AG09309 (cell line): ENCODE measurements at places on chromosomes 7 and 10.

GRCh38 chr7:96548664-96549063 is 161.0 kb downstream of the SEM1 start:
- DNase-seq: no peak

DNA sequence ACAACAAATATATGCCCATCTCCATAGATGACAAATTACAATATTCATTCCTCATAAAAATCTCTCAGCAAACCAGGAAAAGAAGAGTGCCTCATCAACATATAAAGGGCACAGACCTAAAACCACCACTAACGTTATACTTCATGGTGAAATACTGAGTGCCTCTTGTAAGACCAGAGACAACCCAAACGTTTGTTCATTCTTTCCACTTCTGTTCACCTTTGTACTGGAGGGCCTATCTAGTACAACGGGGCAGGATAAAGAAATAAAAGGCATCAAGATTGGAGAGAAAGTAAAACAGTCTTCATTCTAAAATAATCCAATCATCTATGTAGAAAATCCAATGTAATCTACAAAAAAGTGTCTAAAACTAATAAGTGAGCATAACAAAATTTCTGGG is 79.1 kb downstream of the LARP4B start:
- DNase-seq: no peak

DNA sequence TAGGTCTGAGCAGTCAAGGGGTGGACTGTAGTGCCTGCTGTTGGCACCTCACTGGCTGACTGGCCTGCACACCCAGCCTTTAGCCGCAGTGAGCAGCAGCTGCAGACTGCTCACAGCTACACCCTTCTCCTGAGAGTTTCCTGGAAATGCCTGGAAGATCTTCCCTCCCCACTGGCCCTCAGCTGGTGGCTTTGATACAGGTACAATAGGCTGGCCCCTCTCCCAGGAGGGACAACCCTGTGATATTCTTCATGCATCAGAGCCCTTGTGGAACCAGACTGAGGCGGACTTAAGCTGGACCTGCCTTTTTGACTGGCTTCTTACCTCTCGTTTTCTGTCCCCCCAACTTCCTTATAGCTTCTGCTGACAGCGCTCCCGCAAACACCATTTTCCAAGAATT is 6.4 kb downstream of the GCK start:
- no peak for DNase-seq

DNA sequence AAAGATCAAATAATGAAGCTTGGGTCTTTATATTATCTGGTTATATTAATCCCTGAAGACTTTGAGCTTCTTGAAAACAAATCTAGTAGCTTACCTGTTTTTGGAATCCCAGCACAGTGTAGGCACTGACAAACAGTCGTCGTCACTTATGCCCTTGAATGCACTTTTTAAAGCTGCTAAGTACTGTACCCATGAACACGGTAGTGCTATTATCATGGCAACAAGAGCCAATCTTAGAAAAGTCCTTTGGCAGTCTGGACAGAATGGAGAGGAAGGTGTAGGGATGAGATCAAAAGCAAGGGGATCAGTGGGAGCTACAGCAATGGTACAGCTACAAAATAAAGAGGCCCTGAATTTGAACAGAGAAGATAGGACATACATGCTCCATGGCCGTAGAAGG is 9.4 kb downstream of the SLC25A13 start:
- no peak for DNase-seq

DNA sequence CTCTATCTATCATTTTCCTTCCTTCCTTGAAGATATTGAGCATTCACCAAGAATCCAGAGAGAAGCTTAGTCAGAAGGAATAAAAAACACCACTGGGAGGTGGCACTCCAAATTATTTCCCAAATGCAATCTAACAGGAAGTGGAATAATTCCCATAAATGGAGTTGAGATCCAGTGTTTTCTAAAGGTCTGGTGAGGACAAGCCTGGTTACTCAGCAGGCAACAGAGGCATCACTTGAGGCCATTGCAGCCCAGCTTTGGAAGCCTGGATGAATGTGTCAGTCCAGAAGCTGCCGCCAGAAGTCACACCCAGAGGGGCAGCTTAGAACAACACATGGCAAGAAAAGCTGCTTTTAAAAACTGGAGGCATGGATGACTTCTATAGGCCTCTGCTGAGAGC is 288.9 kb upstream of the KLF6 start:
- DNase-seq: peak; percentile 75

GRCh38 chr10:50286996-50287803 is 35.9 kb upstream of the ASAH2 start:
- no peak for DNase-seq

GRCh38 chr7:134405299-134405698 is 53.6 kb downstream of the AKR1B1 start:
- DNase-seq: no peak

GRCh38 chr7:131007439-131008330 is 273.7 kb upstream of the KLF14 start:
- DNase-seq: no peak

GRCh38 chr7:1777122-1777521 is 107.0 kb downstream of the ELFN1 start:
- no peak for DNase-seq

GRCh38 chr7:7946486-7946885 is 22.1 kb upstream of the GLCCI1 start:
- DNase-seq: no peak

DNA sequence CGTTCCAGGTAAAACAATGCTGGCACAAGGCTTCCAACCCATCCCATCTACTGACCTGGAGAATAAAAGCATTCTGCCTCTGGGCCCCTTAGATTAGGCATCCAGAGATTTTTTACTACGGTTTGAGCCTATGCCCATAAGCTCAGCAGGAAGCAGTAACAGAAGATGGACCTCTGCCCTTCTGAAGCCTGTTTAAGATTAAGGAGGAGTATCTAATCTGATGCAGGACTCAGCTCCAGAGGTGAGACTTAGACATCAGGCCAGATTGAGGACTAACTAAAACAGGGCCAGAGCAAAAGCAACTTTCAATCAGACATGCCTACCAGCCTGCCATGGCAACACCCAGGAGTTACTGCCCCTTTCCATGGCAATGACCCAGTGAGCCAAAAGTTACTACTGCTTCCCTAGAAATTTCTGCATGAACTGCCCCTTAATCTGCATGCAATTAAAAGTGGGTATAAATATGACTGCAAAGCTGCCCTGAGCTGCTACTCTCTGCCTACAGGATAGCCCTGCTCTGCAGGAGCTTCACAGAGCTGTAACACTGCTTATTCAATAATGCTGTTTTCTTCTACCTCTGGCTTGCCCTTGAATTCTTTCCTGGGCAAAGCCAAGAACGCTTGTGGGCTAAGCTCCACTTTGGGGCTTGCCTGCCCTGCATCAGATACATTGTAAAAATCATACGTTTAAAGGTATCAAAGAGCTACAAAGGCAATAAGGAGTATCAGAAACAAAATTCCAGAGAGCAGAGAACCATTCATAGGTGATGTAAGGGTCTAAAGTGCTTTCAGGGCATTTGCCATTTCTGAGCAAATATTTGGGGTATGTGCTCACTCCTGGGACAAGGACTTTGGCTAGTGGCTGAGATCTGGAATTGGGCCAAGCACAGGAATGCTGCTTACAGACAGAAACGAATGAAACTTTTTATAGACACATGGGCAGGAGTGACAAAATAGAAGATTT is 25.0 kb upstream of the CNNM1 start:
- DNase-seq: no peak

DNA sequence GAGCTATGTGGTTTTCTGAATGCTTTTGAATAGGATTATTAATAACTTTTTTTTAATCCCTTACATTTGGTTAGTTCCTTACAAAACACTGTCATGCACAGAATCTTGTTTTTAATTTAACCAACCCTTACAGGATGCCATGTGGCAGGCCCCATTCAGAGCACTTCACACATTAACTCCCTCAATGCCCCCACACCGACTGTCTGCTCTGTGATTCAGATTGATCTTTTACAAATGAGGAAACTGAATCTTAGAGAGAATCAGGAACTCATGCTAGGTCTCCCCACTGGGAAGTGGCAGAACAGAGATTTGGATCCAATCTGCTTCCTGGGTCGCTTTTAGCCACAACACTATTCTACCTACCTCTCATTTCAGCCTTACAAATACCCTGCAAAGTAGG is 195.8 kb upstream of the NPVF start:
- DNase-seq: no peak

DNA sequence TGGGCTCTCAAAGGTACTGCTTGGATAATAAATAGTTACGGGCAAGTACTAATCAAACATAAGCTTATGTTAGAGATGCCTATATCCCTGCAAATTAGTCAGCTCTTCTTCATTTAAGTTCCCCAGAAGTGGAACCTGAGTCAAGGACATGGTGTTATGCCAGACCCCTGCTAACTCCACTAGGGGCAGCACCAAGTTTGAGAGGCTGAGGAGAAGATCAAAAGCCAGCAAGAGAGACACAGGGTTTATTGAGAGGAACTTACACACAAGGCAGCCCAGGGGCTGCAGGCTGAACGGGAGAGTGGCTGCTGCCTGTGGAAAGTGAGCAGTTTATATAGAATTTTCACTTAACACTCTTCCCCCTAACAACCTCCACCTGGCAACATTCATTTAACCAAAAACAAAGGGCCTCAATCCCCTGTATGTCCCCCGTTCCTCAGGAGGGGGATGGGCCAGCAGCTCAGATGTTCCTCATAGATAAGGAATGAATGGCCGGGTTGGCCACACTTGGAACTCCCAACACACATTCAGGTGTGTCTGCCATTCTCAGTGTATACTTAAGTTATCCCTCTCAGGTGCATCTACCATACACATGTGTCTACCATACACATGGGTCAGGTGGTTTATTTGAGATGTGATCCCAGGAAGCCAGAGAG is 62.6 kb upstream of the GHITM start:
- DNase-seq: no peak

DNA sequence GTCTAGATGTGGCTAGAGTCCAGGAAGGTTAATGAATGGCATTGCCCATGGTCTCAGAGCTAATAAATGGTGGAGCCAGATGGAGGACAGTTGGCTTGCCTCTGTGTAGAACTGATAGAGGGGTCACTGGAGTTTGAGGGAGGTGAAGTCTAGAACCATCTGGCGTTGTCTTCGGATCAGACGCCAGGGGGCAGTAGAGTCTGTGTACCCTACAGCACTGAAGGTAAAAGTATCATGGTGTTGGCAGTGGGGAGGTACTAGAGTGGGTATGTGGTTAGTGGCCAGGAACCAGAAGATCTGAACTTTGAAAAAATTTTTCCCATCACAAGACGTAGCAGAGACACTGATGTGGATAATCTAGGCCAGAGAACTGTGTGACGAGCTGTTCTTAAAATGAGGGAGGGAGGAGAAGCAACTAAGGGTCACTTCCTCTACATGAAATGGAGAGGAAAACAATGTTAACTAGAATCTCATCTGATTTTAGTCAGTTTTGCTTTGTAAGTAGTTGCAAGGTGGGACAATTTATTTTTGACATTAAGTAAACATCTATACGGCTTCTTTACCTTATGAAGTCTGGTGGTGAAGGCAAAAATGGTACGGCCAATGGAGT is 227.9 kb upstream of the PRSS58 start:
- DNase-seq: no peak

- DNase-seq: no peak
Observed at GRCh38 chr10:45447416-45447815, 73.4 kb downstream of the ALOX5 start.

DNA sequence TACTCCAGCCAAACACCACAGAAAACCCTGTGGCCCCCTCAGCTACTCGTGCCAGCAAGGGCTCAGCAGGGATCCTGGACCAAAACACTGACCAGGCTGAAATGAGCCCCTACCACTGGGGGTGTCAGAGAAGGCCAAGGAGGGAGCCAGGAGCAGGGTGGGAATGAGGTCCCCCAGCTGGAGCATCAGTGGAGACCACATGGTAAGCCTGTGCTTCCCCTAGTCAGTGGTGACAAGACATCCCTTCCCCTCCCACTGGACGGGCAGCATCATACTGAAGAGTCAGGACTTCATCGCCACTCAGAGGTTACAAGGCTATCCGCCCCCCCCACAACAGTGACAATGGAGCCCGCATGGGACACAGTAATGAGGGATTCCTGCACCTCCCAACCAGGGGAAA is 99.6 kb downstream of the LHPP start:
- no peak for DNase-seq

- DNase-seq: no peak
Observed at GRCh38 chr7:25118048-25118753, 6.9 kb downstream of the CYCS start.

DNA sequence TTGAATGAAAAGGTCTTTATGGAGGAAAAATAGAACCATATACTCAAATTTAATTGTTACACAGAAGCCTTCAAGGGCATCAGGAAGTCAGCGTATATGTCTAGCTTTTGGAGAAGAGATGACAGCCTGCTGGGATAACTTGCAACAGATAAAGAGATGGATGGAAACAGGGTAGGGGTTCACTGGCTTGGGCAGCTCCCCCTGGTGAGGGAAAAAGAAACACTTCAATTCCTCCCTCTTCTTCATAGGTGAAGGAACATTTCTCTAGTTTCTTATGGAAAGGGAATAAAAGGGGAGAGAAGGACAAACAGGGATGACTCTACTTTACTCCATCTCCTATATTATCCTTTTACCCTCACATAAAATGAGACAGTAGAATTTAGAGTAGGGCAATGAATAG is 635.7 kb downstream of the PHTF2 start:
- no peak for DNase-seq

DNA sequence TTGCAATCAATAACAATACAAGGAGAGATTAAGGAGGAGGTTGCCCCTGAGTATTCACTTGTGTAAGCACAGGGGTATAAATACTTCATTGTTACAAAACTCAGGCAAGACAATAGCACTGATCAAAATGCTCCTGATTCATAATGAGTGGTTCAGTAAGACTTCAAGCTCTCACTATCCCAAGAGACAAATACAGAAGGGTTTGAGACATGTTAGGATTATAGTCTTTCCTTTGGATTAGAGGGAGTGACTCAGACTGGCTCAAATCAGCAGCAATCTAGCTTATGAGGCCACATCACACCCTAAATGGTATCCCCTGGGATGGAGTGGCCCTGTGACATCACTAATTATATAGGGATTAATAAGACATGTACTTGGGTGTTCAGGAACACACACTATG is 167.2 kb upstream of the HGF start:
- DNase-seq: no peak
